ENCODE measurements at places on chromosomes 16 and 17.
A peak's percentile ranks its signal among the peaks of the same experiment; 100 is the strongest.

DNA sequence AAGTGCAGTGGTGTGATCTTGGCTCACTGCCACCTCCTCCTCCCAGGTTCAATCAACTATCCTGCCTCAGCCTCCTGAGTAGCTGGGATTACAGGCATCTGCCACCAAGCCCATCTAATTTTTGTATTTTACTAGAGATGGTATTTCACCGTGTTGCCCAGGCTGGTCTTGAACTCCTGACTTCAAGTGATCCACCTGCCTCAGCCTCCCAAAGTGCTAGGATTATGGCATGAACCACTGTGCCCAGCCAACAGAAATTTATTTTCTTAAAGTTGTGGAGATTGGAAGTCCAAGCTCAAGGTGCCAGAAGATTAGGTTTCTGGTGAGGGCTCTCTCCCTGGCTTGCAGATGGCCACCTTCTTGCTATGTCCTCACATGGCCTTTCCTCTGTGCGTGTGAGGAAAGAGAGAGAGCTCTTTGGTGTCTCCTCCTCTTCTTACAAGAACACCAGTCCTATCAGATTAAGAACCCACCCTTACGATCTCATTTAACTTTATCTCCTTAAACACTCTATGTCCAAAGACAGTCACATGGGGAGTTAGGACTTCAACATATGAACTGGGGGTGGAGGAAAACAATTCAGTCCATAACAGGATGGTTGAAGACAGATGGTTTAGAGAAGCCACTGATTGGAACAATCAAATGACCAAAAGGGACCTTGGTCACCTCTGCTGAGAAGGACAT lies 31.8 kb downstream of the C16orf82 start:
- no peak for DNase-seq

DNA sequence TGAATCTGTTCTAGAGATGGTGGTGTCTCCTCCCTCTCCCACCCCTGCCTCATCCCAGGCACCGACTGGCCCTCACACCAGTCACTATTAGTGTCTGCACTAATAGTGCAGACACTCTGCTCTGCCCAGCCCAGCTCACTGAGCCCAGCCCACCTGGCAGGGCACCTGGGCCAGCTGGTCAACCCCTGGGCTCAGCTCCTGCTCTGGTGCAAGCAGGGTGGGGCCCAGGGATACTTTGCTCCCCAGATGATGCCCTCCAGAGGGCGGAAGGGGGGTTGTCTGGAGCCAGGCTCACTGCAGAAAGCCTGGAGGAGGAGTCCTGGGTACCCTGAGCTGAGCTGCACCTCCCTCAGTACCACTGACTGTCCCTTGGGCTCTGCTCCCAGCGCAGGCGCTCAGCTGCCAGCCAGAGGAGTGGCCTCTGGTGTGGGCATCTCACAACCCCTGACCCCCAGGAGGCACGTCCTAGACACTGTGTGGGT lies 14.5 kb downstream of the RAB11FIP4 start:
- DNase-seq, result no peak

GRCh38 chr16:30893417-30893743 lies 497 bp downstream of the BCL7C start:
- DNase-seq, result no peak

- DNase-seq, result peak; percentile 12
These were observed 111.3 kb downstream of the BANP start for GRCh38 chr16:88062341-88063210.

DNA sequence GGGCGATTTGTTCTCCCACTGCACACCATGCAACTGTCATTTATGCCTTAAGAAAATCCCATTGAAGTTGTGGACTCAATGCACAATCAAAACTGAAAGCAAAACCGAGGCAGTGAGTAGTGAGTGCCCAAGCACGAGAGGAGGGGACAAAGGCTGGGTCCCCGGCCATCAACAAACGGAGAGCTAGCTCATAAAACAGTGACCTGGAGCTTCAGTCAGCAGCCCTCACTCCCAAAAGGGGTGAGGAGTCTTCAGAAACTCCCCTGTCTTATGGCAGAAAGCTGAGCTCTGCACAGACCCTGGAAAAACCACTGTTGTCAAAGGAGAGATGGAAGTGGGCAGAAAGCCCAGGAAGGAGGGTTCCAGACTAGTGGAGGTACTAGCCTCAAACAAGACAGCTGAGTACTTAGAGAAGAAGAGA lies 96.9 kb downstream of the ADCY9 start:
- no peak for DNase-seq

GRCh38 chr17:9937901-9938300 lies 32.8 kb upstream of the RCVRN start:
- no peak for DNase-seq

GRCh38 chr17:69597898-69598692 lies 183.6 kb downstream of the MAP2K6 start:
- no peak for DNase-seq

DNA sequence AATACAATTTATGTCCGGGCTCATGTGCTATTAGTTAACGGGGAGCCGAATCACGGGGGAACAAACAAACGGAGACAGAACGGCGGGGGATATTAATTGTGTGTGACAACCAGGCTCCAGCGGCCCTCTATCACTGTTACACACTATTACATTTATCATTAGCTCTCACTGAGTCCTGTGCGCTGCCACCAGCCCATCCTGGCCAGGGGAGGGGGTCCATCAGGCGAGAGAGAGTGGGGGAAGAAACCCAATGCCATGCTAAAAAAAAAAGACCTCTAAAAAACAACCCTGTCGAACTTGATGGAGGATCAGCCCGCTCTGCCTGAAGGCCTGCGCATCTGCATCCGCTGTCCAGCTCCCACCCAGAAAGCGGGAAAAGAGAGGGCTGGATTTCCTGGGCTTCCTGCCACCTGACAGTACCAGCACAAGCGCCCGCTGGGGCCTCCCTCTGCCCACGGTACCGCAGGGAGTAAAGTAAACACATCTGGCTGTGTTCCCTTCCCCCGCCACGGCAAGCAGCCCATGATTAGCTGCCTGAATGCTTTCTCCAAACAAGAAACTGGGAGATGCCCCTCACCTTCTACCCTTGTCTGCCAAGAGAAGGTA lies 41.7 kb downstream of the PIPOX start:
- DNase-seq, result no peak
